ENCODE measurements at places on chromosomes 5 and 9.
A peak's percentile ranks its signal among the peaks of the same experiment; 100 is the strongest.

- DNase-seq, result no peak
Observed at GRCh38 chr5:59282726-59283125, 610.8 kb downstream of the PDE4D start.

GRCh38 chr5:15837551-15838289 is 337.7 kb downstream of the FBXL7 start:
- DNase-seq, result no peak

GRCh38 chr5:137186759-137187461 is 312.2 kb downstream of the SPOCK1 start:
- no peak for DNase-seq

- DNase-seq, result no peak
Observed at GRCh38 chr5:39469777-39470415, 45.1 kb upstream of the DAB2 start.

DNA sequence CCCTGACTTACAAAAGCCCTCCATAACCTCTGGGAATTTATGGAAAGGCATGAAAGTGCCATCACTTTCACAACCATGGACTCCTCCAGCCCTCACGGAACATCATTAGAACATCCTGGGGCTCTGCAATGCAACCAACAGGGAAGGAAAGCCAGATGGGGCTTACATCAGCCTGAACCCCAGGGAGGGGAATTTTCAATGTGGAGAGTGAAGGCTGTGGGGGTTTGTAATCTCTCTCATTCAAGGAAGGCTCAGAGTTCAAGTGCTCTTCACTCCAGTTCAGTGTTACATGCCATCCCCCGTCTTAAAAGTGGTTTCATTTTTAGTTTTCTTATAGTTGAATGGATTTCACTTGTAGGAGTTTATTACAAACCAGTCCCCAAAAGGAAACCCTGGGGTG is 5.7 kb downstream of the SPRY4 start:
- DNase-seq, result no peak

GRCh38 chr5:133222979-133223378 is 171.2 kb downstream of the HSPA4 start:
- no peak for DNase-seq

- DNase-seq, result no peak
Observed at GRCh38 chr5:25414742-25415141, 770.0 kb upstream of the CDH10 start.

GRCh38 chr9:132638240-132638639 is 31.5 kb downstream of the DDX31 start:
- DNase-seq, result no peak

GRCh38 chr9:81234924-81235610 is 454.3 kb downstream of the TLE1 start:
- no peak for DNase-seq

- DNase-seq, result peak; percentile 5
Observed at GRCh38 chr5:131224387-131225201, 39.3 kb upstream of the CDC42SE2 start.

DNA sequence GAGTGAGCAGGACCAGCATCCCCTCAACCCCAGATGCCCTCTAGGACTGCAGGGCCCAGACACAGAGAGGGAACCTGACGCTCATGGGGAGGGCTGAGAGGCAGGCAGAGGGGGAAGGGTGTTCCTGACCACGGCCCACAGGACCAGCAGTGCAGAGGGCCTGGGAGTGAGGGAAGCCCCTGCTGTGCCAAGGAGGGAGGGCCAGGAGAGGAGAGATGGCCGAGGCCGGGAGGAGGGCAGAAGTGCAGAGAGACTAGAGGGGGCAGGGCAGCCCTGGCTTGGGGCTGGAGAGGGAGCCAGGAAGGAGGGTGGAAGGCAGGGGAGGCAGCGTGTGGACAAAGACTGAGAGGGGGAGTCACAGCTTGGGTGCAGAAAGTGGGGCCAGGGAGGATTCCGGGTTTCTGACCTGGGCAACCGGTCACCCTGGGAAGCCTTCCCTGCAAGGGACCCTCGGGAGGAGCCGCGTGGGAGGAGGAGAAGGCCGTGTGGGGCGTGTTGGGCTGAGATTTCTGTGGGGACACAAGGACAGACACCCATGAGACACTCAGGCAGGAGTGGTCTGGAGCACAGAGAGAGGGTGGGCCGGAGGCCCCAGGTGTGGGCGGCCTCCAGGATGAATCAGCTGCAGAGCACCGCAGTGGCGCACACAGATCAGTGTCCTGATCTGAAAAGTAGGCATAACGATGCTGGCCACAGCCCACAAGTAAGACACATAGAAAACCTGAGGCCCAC is 117.5 kb downstream of the ADAMTS2 start:
- no peak for DNase-seq

DNA sequence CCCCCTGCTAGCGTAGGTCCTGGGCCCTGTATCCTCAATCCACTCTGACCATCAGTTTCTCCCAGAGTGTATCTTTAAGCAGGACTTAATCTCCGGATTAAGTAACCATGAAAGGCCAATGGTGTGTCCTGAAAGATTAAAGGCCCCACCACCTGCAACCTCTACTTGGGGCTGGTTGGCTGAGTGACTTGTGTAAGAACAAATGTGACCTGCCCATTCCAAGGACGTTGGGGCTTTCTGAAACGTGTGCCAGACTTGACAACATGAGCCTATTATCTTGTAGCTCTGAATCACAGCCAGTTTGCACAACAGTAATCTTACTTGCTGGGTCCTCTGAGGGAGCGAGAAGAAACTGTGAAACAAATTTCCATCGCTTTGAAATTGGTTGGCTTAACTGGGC is 3.1 kb upstream of the PRELID2 start:
- DNase-seq, result no peak

GRCh38 chr5:122751293-122751782 is 23.5 kb upstream of the SNX2 start:
- DNase-seq, result no peak

GRCh38 chr5:92599217-92599810 is 981.7 kb downstream of the NR2F1-AS1 start:
- DNase-seq, result no peak

GRCh38 chr9:93670208-93671019 is 94.0 kb downstream of the PHF2 start:
- peak; percentile 8 for DNase-seq

GRCh38 chr5:107531308-107531707 is 139.4 kb downstream of the EFNA5 start:
- DNase-seq, result no peak

- no peak for DNase-seq
Observed at GRCh38 chr9:12843735-12844134, 68.9 kb downstream of the LURAP1L start.

DNA sequence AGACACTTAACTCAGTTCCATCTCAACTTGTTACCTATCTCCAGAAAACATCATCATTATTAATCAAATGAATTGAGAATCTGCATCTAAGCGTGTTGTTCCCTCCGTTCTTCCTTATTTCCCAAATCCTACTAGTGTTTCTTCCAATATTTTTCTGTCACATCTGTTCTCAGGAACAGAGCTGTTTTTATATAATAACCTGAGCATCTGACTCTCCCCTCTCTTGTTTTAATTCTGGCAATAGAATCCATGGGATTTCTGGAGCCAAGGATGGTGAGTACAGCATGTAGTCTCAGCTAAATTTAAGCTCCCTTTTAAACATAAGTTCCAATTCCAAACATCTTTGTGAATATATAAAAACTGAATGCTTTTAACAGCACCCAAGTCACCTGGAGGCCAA is 558.3 kb downstream of the DTWD2 start:
- DNase-seq, result no peak

DNA sequence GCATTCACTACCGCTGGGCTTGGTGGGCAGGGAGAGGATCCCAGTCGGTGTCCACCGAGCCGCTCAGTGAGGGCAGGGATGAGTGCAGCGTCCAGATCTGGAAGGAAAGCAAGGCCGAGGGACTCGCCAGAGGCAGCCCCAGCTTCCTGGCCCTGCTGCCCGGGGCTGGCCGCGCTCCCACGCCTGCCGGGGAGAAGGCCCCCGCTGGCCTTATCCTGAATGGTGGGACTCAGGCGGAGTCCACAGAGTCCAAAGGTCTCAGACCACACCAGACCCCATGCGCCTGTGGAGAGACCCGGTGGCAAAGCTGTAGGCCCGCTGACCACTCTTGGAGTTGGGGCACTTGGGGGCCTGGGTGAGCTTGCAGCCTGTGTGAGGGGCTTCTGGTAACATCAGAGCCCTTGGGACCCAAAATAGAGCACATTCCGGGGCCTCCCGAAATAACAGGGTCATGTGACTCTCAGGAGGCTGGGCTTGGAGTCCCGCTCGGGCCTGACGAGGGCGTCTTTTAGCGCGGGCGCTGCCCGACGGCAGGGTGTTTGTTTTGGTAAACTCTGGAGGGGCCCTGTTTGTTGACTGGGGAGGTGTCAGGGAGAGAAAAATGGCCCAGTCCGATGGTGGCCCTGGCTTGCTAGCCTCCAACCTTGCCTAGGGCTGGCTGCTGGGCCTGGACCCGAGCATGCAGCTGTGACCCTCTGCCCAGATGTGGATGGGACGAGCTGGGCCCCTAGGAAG is 2.8 kb downstream of the RXRA start:
- DNase-seq, result no peak

- DNase-seq, result no peak
Observed at GRCh38 chr5:143594902-143595818, 191.7 kb upstream of the NR3C1 start.

- no peak for DNase-seq
Observed at GRCh38 chr5:126849101-126849678, 72.3 kb downstream of the LMNB1 start.

- no peak for DNase-seq
Observed at GRCh38 chr9:130058154-130058553, 4.4 kb downstream of the GPR107 start.

GRCh38 chr5:111999286-111999685 is 242.3 kb upstream of the NREP start:
- DNase-seq, result no peak

DNA sequence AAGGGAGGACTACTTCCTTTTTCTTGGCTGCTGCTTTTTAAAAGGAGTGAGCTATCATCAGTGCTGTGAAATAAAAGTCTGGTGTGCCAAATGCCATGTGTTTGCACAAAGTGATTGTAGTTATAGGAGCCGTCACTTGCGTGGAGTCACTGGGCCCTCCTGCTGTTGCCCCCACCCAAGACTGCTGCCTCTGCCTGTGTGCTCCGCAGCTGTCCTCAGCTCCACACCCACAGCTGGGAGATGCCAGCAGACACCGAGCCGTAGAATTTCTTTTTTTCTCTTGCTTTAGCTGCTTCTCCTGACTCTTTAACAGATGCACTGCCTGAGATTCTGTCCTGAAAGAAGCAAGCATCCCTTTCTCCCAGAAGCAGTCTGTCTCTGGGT is 9.8 kb upstream of the GLE1 start:
- DNase-seq, result no peak

- DNase-seq, result no peak
Observed at GRCh38 chr9:115117999-115118878, at the start of gene TNC. TSS of gene TNC (minus strand) at chr9:115118157. CDS start at chr9:115091018, 27,139 bp downstream.

DNA sequence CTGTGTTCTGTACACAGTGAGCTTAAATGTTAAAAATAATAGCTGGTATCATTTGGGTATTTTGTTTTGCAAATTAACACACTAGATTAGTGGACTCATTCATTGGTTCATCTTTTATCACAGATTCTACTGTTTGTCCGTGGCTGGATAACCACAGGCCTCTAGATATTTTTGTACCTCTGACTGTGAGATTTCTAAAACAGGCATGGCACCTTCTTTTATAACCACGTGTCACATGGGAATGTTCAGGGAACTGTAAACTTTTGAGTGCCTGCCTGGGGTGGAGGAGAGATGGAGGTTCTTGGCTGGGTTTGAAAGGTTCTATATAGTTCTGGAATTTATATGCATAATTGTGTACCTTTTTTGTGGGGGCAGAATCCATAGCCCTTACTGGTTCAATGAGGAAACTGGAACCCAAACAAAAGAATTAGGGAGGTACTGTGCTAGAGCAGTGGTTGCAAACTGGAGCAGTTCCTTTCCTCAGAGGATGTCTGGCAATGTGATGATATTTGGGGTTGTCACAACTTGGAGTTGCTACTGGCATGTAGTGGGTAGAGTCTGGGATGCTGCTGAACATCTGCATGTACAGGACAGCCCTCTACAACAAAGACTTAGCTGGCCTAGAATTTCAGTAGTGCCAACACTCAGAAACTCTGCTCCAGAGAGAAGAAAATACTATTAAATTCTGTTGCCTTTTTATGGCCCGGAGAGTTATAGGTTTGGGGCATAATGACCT is 16.9 kb downstream of the TLE4 start:
- no peak for DNase-seq

DNA sequence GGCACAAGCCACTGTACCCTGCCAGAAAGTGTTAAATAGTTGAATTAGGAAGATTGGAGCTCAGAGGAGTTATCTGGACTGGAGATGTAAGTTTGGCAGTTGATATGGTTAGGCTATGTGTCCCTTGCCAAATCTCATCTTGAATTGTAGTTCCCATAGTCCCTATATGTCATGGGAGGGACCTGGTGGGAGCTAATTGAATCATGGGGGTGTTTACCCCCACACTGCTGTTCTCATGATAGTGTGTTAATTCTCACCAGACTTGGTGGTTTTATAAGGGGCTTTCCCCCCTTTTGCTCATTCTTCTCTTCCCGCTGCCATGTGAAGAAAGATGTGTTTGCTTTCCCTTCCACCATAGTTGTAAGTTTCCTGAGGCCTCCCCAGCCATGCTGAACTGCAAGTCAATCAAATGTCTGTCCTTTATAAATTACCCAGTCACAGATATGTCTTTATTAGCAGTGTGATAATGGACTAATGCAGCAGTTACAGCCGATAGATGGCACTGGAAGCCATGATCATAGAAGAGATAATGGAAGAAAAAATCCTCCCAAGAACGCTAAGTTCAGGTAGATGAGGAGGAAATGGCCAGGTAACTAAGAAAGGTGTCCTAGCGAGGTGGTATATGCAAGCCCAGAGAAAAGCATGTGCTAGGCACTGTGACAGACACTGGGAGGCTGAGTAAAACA is 51.4 kb downstream of the TNFSF8 start:
- DNase-seq, result no peak
